ENCODE measurements at places on chromosomes 7 and 10.

- DNase-seq: no peak
Measured at GRCh38 chr7:48101968-48102367, 12.9 kb downstream of the UPP1 start.

- DNase-seq: no peak
Measured at GRCh38 chr10:115030483-115031200, 62.5 kb upstream of the ATRNL1 start.

- no peak for DNase-seq
Measured at GRCh38 chr7:43758029-43758821, at the start of gene BLVRA. BLVRA (plus strand) TSS chr7:43758680; CDS start chr7:43771159, 12,479 bp downstream.

- no peak for DNase-seq
Measured at GRCh38 chr10:107496594-107496993, 332.1 kb upstream of the SORCS1 start.

DNA sequence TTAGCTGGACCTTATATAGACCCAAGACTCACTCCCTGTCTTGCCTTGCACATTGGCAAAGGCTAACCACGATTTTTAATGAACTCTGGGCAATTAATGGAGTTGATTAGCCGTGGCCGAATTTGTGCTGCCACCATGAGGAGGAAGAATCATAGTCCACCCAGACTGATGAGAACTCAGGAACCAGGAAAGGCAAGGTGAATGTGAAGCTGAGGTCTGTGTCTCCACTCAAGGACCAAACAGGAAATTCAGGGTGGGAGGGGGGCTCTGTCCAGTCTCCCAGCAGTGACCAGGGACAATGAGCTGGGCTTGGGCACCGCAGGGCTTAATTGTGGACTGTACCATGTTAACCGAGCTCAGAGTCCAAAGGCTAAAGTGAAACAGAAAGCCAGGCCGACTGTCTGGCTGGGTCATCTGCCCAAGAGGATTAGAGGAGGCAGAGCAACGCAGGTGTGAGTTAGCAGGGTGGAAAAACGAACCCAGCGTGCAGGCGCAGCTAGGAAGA is 127.0 kb upstream of the JCAD start:
- no peak for DNase-seq

- DNase-seq: no peak
Measured at GRCh38 chr7:157930926-157931466, 594.2 kb downstream of the DNAJB6 start.

DNA sequence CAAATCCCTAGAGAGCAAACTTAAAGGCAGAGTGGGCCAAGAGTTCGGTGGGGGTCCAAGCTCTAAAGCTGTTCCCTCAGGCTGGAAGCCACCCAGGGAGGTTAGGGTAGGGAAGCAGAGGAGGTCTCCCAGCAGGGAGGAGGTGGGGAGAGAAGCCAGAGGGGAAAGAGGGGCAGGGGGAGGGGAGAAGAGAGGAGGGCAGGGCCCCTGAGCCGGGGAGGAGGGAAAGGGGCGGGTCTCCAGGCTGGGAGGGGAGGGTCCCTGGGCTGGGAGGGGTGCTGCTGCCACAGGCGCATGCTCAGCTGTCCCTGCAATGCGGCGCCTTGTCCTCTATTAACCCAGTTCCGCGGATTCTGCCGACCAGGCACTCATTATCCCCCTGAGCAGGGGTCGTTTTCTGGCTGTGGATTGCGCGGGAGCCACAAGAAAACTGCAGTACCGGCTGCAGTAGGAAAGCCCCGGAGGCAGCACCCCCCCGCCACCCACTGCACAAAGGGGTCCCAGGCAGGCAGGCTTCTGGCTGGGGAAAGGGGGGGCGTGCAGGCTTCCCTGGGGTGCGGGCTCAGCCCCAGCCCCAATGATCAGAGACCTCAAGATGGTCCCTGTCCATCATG is 49.3 kb downstream of the CAMK2B start:
- DNase-seq: no peak

DNA sequence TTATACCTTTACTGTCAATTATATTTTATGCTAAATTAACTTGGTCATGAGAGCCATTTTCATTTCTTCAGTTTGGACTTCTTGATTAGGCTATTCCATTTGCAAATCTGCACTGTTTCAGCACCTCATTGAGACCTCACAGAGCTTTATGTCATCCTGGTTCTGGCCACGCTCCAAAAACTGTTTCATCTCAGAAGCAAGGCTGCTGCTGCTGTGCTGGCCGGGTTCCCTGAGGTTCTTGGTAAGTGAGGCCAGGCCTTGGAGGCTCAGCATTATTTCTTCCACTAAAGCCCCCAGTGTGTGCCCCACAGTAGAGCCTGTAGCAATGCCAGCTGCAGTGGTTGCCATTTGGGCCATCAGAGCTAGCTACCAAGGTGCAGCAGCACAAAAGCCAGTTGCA is 7.8 kb upstream of the ZNF485 start:
- DNase-seq: peak; percentile 29

- peak; percentile 57 for DNase-seq
Measured at GRCh38 chr10:60757420-60757895, 20.8 kb upstream of the CDK1 start.

- DNase-seq: no peak
Measured at GRCh38 chr10:70051848-70052247, 798 bp upstream of the MACROH2A2 start.

DNA sequence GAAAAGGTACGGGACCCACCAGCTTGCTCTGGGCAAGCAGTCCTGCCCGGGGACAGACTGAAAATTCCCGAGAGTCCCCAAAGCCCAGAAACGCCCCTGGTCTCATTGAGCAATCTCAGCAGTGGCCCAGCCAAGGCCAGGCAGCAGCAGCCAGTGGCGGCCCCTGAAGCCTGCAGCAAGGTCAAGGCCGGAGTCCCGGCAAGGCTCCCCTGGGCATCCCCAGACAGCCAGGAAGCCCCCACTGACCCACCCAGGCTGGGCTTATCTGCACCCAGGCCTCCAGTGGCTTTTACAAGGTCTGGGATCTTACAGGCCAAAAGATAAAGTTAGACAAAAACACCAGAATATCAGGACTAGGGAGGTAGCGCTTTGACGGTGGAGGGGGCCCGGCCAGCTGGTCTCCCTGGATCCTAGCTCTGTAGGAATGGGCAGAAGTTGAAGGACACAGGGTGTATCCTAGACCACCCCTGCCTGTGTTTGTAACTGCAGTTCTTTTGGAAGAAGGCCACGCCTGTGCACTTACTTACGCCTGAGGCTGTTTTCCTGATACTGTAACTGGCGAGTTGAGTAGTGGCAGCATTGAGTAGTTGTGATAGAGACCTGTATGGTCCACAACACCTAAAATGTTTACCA is 130.5 kb upstream of the NPS start:
- DNase-seq: no peak

DNA sequence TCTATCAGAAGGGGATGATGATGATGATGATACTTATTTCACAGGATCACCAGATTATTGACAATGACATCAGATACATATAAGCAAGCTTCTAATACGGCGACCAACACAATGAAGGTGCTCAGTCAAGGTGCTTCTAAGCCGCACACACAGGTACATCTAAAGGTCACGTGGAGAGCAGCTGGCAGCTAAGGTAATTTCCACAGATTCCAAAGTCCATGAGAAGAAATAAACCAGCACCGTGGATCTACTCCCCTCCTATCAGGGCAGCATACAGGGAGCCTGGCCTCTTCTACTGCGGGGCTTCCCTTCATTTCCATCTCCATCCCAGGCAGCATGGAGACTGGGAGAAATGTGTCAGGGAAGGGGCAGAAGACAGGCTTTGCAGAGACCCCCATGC is 37.5 kb downstream of the DENND11 start:
- no peak for DNase-seq

- no peak for DNase-seq
Measured at GRCh38 chr7:148882841-148883265, 1.2 kb downstream of the EZH2 start.

DNA sequence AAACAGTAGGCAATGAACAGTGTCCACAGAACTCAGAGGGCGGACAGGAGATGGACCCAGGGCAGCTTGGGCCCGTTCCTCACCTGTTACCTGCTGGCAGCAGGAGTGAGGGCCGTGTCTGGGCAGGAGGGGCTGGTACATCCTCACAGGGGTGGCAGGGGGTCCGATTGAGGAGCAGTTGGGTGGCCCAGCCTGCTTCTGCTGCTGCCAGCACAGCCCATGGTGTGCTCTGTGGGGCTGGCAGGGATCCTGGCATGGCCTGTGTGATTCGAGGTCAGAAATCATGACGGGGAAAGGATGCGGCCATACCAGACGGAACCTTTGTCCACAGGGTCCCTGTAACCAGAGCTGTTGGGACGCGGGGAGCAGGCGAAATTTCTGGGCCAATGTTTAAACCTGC is 49.6 kb downstream of the INPP5A start:
- no peak for DNase-seq

DNA sequence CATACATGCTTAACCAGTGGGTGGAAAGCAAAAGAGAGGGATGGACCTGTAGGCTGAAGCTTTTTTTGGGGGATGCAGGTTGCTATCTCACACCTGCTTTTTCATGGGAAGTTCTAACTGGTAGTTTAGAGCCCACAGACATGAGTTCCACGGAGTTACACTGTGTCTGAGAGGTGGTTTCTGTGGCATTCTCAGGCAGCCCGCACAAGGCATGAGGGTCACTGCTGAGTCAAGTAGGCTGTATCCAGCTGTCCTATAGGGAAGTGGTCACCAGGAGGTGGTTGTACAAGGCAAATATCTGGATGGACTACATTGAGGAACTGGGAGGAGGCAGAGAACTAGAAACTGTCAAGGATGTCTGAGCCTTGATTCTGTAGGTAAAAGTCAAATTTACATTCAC is 351.0 kb upstream of the POM121L12 start:
- DNase-seq: no peak

- DNase-seq: no peak
Measured at GRCh38 chr10:60794953-60795352, 16.7 kb downstream of the CDK1 start.

DNA sequence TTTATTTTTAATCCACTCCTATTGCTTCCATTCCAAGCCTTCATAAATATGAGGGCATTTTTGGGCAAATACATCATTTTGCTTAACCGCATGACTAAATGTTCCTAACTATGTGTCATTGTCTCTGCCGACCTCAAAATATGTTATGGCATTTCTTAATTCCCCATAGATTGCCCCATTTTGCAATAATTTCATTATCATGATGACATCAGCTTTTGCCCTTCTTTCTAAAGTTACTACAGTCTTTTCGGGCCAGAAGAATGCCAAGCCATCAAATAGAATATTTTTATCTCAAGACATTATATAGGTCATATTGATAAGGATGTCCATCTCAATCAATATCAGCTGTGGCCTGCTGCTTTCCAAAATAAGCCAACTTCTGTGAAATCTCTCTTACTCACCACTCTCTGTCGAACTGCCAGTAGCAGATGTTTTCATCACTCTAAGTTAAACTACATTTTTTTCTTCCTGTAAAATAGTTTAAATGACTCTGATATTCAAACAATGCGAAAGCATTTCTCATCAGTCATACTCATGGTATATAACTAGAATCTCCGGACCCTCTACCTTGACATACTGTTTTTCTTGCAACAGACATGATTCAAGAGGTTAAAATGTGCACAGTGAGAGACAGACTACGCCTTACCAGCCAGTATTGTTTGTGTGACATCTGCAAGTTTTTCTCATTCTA is 1254.6 kb upstream of the CELF2 start:
- DNase-seq: peak; percentile 91

GRCh38 chr10:71865561-71866041 is 14.6 kb upstream of the PSAP start:
- DNase-seq: no peak
